Stimulated activated CD8-positive, alpha-beta memory T cell treated with anti-CD3 and anti-CD28 coated beads, Interleukin-15, amount 100 ng/mL, for 48 hours (primary cell): ENCODE measurements at places on chromosomes 11 and 22.

- DNase-seq = no peak
Observed at GRCh38 chr11:81030186-81030585, 1589.4 kb upstream of the TENM4 start.

GRCh38 chr11:19992162-19992561 lies 168.1 kb downstream of the DBX1 start:
- no peak for DNase-seq

DNA sequence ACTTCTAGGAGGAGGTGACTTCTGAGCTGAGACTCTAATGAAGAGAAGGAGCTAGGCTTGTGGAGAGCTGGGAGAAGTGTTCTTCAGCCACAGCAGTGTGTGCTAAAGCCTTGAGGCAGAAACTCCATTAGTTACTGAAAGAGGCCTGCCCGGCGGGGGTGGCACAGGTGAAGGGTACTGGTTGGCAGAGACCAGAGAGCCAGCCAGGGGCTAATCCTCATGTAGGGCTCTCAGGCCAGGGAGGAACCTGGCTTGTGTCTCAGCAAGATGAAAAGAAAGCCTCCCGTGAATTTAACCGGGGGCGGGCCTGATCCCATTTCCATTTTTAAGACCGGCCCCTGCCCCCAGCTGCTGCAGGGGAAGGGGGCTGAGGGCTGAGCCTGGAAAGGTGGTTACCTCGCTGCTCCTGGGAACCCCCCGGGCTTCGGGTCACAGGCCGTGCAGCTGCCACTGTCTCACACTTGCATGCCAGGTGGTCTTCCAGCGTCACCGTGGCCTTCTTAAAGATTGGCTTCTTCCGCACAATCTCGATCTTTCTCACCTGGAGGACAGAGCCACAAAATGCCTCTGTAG lies 15.0 kb downstream of the PDGFB start:
- no peak for DNase-seq

GRCh38 chr22:27417421-27417814 lies 384.1 kb downstream of the MN1 start:
- DNase-seq = no peak

DNA sequence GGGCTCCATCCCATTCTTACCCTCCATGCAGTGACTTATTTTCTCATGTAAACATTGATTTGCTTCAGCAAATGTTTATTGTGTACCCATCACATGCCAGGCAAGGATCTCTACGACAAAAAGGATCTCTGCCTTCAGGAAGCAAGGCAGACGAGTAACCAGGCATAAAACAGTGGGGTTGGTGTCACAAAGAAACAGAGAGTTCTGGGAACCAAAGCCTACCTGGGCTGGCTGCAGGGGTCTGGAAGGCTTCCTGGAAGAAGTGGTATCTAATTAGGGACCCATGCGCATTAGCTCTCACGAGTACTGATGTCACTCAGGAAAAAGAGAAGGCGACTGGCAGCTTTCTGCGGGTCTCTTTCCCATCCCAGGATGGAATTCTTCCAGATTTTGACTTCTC lies 44.5 kb downstream of the KIAA1671 start:
- no peak for DNase-seq

DNA sequence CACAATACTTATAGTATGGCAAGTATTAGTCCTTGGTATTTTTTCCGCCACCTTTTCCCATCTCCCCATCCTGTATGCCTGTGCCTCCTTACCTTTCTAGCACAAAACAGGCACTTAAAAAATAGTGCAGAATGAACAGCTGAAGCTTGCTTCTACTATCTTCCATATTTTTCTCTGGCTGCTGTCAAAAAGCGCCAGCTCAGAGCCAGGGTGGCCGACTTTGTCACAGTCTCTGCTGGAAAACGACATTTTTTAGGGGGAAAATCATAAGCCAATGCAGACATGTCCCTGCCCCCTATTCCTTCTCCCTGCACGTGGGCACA lies 26.5 kb upstream of the ROBO3 start:
- no peak for DNase-seq

DNA sequence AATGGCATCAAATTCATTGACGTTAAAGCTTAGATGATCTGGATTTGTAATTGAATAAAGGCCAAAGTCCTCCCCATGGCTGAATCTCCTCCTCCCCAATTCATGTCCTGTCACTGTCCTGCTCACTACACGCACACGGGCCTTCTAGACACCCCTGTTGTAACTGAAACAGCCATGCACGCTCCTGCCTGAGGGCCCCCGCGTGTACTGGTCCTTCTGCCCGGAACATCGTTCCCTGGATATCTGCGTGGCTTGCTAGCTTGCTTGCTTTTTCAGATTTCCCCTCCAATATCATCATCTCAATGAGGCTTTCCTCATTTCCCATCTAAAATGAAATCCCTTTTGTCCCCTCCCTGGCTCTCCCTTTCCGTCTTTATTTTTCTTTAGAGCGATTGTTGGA lies 15.3 kb downstream of the PKNOX2 start:
- no peak for DNase-seq

DNA sequence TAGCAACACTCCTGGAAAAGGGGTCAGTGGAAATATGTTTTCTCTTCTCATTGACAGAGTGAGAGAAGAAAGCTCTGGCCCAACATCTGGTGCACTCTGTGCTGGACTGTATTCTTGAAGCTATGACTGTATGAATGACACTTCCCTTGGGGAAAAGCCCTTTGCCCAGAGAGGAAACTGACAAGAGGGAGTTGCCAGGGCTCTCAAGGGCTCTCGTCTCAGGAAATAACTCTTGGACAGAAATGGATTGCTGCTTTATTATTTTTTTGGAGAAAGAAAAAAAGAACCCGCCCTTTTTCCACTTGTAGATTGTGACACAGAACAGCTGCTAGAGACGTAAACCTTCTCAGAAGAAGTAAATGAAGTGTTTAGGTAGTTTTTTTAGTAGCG lies 11.4 kb downstream of the ETS1 start:
- no peak for DNase-seq

DNA sequence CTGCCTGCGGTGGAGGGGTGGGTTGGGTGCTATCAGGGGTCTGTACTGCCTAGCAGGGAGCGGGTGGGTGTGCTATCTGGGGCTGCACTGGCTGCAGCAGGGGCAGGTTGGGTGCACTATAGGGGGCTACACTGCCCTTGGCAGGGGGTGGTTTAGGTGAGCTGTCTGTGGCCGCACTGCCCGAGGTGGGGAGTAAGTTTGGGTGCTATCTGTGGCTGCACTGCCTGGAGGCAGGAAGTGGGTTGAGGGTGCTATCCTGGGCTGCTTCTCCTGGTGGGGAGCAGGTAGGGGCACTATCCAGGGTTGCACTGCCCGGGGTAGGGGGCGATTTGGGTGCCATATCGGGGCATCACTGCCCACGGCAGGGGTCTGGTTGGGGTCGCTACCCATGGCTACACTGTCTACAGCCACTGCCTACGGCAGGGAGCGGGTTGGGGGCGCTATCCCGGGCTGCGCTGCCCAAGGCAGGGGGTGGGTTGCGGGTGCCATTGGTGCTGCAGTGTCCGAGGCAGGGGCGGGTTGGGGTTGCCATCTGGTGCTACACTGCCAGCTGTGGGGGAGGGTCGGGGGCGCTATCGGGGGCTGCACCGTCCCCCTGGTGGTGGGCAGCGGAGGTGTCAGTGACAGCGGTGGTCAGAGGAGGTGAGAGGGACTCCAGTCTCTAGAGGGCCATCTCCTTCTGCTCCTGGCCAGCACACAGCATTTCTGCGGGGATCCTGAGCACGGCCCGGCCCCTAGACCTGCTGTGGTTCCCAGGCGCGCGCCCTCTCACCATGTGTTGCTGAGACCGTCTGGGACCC lies 1.3 kb upstream of the RFPL2 start:
- no peak for DNase-seq

DNA sequence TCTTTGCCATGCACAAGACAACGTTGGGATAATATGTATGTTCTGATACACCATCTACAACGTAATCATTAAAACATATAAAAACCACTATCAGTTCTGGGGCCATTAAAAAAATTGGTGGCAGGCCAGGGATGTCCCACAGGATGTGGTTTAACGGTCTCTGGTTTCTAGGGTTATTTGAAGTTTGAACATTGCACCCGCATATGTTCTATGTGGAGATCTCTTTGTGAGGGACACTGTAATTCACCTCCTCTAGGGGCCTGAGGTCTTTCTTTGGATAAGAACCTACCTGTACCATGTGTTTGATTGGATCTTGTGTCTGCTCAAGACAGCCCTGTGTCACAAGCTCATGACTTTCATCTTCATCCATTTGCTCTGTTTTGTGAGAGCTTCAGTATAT lies 73.2 kb downstream of the GGTLC2 start:
- DNase-seq = no peak

DNA sequence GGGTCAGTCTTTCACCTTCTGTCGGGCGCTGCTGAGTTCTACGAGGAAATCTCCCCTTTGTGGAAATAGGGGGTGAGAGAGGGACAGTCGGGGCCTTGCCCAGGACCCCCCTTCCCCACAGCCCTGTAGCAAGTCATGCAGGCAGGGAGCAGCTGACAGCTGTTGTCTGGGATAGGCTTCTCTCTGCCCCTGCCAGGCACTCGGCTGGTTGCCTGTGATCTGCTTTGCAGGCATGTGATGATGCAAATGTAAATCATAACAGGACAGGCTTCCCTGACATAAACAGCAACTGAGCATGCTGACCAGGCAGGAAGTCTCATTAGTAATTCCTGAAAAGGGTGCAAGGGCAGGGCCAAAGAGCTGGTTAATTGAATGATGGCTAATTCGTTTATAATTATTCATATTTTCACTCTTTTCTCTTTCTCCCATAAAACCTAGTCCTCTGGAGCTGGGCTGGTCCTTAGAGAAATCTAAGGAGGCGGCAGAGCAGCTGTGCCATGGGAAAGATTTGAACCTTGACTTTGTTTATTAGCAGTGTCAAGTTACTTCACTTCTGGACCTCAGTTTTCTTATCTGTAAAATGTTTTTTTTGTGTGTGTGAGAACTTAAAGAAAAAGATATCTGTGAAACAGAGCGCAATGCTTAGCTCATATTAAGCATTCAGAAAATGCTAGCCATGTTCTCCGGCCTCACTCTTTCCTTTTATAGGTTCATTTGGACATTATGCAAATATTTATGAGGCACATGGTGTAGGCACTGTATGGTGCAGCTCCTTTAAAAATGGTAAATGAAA lies 129.7 kb downstream of the LDLRAD3 start:
- no peak for DNase-seq

DNA sequence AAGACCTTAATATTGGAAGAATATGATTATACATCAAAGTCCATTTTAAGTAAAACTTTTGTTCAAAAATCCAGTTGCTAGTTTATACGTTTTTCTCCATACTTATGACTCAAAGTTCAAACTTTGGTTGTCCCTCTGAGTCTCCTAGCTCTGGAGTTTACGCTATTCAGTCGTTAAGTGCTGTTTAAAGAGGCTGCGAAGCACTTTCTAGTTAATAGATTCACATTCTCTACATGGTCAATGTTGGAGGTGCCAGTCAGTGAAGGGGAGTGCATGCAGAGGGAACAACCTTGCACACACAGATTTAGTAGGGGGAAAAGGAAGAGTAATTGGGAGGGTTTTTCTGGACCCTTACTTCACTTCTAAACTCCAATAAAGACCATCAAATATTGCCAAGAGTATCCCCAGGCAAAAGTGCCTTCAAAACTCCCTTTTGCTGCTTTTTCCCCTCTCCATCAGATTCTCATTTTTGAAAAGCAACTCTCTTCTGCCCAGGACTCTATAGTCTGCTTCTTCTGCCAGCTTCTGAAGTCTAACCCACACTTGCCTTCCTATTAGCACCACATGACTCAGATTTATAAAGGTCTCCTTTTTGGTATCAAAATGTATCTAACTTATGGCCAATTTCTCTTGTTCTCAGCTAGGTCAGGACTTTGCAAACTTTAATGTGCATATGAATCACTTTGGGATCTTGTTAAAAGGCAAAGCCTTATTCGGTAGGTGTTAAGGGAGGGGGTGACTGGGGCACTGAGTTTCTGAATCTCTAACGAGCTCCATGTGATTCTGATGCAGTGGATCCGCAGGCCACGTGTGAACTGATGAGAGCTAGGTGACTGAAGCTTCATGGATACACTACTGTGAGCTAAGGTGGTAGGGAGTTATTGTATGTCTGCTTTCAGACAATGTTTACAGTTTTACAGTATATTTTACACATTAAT lies 96.2 kb upstream of the MTMR2 start:
- DNase-seq = no peak

DNA sequence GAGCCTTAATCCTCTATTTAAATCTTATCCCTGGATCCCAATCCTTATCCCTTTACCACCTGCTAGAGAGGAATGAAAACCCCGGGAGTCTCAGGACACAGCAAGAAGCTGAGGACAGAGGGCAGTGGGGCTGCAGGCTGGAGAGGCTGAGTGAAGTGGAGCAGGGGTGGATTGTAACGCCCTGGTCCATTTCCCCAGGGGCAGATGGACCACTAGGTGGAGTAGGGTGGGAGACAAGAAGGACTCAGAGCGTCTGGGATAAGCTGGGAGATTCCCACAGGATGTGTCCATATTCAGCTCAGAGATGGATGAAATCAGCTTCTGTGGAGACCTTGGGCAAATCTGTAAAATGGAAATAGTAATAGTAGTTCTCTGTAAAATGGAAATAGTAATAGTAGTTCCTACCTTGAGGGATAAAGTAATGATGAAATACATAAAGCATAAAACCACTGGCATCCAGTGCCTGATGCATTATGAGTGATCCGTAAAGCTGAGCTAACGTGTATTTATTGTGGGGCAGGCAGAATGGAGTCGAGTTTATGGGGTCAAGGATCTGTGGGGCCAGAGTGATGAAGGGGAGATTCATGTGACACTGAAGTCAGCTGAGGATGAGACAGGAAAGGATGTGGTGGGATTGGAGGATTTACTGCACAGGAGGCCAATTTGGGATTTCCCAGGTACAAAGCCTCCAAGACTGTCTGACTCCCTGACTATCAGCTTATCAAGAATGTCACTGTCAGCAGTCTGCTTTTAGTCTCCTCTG lies 1.9 kb upstream of the ROBO4 start:
- DNase-seq = no peak

GRCh38 chr22:32336771-32337424 lies 20.8 kb upstream of the RFPL3 start:
- DNase-seq = no peak
